ENCODE measurements at places on chromosomes 16 and 17.

- DNase-seq = no peak
Observed at GRCh38 chr16:1991135-1991551, 1.4 kb downstream of the SYNGR3 start.

DNA sequence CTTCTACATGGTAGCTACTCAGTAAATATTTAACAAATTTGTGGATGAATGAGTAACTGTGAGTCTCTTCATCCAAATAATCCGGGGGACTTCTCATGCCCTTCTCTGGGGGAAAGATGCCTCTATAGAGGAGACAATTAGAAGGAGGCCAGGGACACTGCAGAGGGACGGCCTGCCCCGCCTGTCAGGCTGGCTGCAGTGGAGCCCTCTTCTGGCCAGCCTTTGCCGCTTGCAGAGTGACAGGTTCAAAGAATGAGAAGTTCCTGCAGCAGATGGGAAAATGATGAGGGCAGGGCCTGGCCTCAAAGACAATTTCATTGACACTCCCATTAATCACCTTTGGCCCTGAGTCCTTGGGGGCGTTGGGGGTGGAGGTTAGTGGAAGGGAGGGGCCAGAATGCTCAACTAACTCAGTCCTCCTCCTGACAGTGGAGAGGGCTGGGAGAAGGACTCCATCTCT, 339.0 kb downstream of the MAF start:
- no peak for DNase-seq

DNA sequence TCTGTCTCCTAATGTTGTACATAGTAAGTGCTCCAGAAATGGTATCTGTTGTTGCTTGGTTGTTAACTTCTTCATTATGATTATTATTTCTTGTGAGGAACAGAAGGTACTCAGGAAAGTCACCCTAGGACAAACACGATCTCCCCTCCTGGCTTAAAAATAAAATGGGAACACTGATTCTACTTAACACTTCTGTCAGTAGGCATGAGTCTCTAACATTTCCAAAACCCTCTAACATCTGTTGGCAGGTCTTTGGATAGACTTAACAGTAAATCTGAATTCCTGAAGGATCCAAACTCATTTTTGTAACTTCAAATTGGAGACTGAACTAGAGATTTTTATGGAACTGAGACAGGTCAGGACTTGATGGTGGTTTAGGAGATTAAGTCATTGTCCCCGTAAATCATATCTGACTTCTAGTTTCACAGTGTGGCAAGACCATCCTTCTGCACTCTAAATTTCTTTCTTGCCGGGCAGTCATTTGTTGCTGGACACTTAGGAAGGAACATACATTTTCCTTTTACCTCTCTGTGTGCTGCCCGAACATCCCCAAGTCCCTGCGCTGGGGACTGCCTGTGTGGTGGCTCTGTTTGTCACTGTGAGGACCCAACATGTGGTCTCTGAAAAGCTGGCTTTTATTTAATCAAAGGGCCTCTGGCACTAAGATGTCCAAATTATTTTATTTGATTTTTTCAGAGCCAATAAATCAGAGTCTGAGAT, 149.9 kb downstream of the NPIPB5 start:
- no peak for DNase-seq

GRCh38 chr17:71934520-71934919, 186.3 kb upstream of the SOX9 start:
- no peak for DNase-seq

- DNase-seq = no peak
Observed at GRCh38 chr16:72002619-72003018, 2.4 kb upstream of the PKD1L3 start.

GRCh38 chr17:64783556-64784352, 121.6 kb upstream of the SMURF2 start:
- no peak for DNase-seq

- DNase-seq = no peak
Observed at GRCh38 chr17:78394209-78394608, 15.8 kb downstream of the PGS1 start.

Measured in SK-N-MC (cell line).